ENCODE measurements at places on chromosomes 16 and 17. TPM values are rescaled to one million over a fixed set of nuclear protein-coding genes. Genes with fewer than 3 reads are reported as not detected.

Gene TPSB2
- total RNA-seq: not detected

GRCh38 chr17:13593757-13594156 is 8.0 kb downstream of the HS3ST3A1 start:
- no peak overlapping the region for H3K27ac ChIP-seq
- no peaks in the 10 kb centered on the region for H3K4me1 ChIP-seq
- no peaks in the 10 kb centered on the region for H3K36me3 ChIP-seq

GRCh38 chr16:20762404-20763123 is 1.2 kb upstream of the ACSM3 start:
- no peaks in the 10 kb centered on the region for H3K27me3 ChIP-seq
- H3K4me3 ChIP-seq: peak overlapping the region; percentile 60
- no peak overlapping the region for H3K27ac ChIP-seq

DNA sequence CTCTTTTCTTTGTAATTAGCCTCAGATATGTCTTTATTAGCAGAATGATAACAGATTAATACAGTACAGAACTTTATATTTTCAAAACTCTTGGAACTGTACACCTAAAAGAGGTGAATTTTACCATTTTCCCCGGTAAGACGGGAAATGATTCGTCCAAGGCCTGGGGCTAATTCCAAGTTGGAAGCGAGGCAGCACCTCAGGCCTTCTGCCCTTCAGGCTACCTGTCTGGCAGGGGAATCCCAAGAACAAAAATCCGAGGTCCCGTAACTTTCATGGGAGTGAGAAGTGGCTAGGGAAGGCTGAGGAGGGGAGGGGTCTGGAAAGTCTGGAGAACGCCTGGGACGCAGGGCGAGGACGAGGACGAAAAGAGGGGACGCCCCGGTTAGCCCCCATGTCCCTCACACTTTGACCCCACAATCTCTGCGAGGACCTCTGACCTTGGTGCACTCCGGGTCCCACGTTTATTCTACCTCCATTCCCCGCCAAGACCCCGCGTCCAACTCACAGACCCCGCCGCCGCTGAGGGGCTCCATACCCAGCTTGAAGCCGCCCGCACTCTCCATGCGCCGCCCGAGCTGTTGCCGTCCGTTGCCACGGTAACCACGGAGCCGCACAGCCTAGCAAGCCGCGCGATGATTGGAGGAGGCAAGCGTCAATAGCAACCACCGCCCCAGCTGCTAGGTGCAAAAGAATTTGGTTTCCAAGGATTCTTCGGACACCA is at the start of gene HYDIN:
HYDIN (minus strand) TSS at position 601 of the 724 bp plus-strand sequence. CDS start 43,827 bp downstream, outside the sequence.
- H3K4me1 ChIP-seq: no peaks in the 10 kb centered on the region
- peaks cover 6% of the 10 kb centered on the region for H3K27me3 ChIP-seq
- H3K4me3 ChIP-seq: no peak within 1 kb of the TSS

- no peaks in the 10 kb centered on the region for H3K27me3 ChIP-seq
- no peak overlapping the region for H3K4me3 ChIP-seq
- no peaks in the 10 kb centered on the region for H3K36me3 ChIP-seq
- H3K27ac ChIP-seq: no peak overlapping the region
- H3K4me1 ChIP-seq: no peaks in the 10 kb centered on the region
- DNase-seq: no peak
Observed at GRCh38 chr17:63191610-63192009, 225.6 kb downstream of the TANC2 start.

GRCh38 chr16:86881118-86881510 is 302.8 kb downstream of the FOXL1 start:
- peaks cover 10% of the 10 kb centered on the region for H3K27me3 ChIP-seq
- DNase-seq: no peak
- H3K27ac ChIP-seq: no peak overlapping the region
- H3K4me1 ChIP-seq: no peaks in the 10 kb centered on the region
- no peak overlapping the region for H3K4me3 ChIP-seq
- H3K36me3 ChIP-seq: no peaks in the 10 kb centered on the region

Gene METRNL
- total RNA-seq: 22.3 TPM

- no peaks in the 10 kb centered on the region for H3K4me1 ChIP-seq
- H3K4me3 ChIP-seq: no peak overlapping the region
- peak overlapping the region; percentile 17 for H3K27ac ChIP-seq
- no peaks in the 10 kb centered on the region for H3K36me3 ChIP-seq
Observed at GRCh38 chr16:81551151-81551808, 106.7 kb downstream of the CMIP start.

GRCh38 chr17:79331492-79331891 is 256.9 kb downstream of the ENGASE start:
- no peak overlapping the region for H3K4me3 ChIP-seq
- H3K4me1 ChIP-seq: no peaks in the 10 kb centered on the region
- DNase-seq: no peak
- no peaks in the 10 kb centered on the region for H3K27me3 ChIP-seq

Gene PRSS33
- 0.22 TPM for total RNA-seq

- no peak for DNase-seq
- H3K36me3 ChIP-seq: no peaks in the 10 kb centered on the region
- no peak overlapping the region for H3K4me3 ChIP-seq
- H3K4me1 ChIP-seq: peaks cover 21% of the 10 kb centered on the region
- no peak overlapping the region for H3K27ac ChIP-seq
Observed at GRCh38 chr17:49570540-49571242, 5.0 kb upstream of the NXPH3 start.

GRCh38 chr16:69365901-69366300 is 14.3 kb upstream of the TMED6 start:
- H3K4me1 ChIP-seq: no peaks in the 10 kb centered on the region
- no peak overlapping the region for H3K4me3 ChIP-seq

DNA sequence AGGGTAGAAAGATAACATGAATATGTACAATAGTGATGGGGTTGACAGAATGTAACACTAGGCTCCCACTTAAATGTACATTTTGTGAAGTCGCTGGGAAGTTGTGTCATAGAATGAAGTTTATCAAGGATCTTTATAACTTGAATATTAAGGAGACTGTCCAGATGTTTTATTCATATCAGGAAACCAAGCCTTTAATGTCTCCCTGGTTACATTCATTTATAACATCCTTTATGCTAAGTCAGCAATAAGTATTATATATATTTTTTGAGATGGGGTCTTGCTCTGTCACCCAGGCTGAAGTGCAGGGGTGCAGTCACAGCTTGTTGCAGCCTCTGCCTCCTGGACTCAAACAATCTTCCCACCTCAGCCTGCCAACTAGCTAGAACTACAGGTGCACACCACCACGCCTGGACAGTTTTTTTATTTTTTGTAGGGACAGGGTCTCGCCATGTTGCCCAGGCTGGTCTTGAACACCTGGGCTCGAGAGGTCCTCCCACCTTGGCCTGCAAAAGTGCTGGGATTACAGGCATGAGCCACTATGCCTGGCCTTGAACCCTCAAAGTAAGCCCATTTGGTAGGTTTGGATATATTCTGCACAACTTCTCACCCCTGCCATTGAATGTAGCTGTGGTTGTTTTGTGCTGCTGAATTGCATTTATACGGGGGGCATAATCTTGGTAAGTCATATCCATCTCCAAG is 14.1 kb downstream of the CLTC start:
- H3K4me3 ChIP-seq: no peak overlapping the region
- H3K36me3 ChIP-seq: no peaks in the 10 kb centered on the region
- peaks cover 37% of the 10 kb centered on the region for H3K4me1 ChIP-seq
- no peaks in the 10 kb centered on the region for H3K27me3 ChIP-seq
- no peak overlapping the region for H3K27ac ChIP-seq
